Effector memory CD4-positive, alpha-beta T cell (primary cell): ENCODE measurements at places on chromosomes 3 and 15.

- DNase-seq, result no peak
Observed at GRCh38 chr3:186004209-186004608, 66.4 kb upstream of the TRA2B start.

DNA sequence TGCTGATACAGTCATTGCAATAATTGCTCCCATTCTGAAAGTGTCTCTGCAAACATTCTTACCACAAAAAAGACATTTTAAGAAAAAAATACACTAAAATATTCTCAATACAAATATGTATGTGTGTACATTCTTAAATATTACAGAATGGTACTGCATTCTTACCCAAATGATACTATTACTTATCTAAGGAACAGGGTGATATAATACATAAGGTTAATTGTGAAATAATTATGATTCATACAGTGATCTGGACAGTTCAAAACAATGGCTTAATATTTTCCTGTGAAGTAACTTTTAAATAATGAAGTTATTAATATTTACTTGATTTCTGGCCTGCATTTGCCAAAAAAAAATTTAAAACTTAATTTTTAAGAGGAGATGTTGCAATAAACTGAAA is 694.6 kb downstream of the TUSC7 start:
- DNase-seq, result no peak

GRCh38 chr3:8542190-8543135 is 40.8 kb downstream of the LMCD1 start:
- no peak for DNase-seq

GRCh38 chr3:192884777-192885773 is 32.6 kb downstream of the MB21D2 start:
- DNase-seq, result no peak

DNA sequence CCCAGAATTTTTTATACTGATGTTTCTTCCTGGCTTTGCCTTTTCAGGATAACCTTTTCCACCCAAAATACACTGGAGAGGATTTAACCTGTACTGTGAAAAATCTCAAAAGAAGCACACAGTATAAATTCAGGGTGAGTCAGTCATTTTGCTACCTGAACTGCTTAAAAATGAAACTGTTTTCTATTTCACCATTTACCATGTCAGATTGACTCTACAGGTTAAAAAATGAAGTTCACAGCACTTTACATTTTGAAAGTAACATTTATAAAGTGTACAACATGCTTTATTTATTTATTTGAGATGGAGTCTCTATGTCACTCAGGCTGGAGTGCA is 115.2 kb downstream of the GHSR start:
- DNase-seq, result no peak
